ENCODE measurements at places on chromosomes 6 and 20.

DNA sequence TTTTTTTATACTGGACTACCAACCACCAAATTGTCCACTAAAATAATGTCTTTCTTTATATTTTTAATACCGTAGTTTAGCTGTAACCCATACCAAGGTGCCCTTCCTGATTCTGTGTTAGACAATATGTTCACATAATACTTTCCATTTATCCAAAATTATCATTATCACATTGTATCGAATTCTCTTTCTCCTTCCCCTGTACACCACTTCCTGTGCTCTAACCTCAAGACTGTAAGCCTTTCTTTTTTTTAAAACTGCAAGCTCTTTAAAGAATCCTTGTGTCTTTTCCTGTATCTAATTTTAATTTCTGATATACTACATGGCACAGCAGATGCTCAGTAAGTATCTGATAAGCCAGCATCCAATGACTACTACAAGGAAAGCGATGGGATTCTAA lies 917.5 kb downstream of the EYS start:
- no peak for DNase-seq

DNA sequence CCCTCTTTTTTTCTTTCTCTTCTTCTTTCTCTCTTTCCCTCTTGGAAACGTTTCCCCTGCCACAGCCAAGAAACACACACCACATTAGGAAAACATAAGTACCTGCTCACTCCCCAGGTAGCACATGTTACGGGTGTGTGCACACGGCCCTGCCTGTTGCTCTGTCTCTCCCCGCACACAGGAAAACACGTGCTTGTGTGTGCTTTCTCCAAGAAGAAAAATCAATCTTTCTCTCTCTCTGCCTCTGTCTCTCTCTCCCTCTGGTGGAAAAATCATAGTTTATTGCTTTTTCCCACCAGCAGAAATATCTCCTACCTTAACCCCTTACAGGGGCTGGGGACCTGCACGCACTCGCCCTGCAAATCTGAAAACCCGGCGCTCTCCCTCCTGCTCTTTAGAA lies 102.3 kb downstream of the EDN3 start:
- DNase-seq = no peak

DNA sequence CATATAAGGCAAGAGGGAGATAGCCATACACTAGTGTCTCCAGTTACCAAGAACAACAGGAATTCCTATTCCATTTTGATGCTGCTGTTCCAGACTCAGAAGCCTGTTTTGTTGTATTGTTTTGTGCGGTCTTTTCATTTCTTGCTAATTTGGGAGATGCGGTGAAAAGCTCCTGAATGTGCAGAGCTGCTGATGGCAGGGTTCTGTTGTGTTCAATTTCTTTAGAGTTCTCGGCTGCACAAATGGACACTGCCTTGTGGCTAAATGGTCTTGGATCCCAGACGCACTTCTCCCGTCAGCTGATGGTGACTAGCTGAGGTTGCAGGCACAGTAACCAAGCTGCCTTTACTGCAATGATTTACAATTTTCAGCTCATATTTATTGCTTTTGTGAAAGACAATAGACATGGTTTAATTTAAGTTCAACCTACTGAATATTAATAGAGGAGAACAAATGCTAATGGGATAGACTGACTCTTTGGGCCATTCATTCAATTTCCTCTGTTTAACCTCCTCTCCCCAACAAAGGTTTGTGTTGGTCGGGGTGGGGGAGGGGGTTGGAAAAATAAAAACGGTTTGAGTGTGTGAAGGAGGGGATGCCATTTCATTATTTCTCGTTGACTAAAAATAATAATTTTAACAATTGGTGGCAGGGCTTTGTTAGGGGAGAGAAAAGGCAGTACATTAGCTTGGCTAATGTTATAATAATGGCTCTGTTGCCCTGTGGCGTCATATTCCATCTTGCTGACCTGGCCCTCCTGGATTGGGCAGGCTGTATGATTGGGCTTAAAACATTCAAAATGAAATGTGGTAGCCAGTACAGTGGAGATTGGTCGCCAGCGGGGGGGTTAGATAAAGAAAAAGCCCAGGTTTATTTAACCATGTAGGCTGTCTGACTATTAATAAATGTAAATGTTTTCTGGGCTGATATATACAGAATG lies 159.5 kb downstream of the JARID2 start:
- DNase-seq = no peak

GRCh38 chr6:55825402-55826051 lies 49.9 kb downstream of the BMP5 start:
- no peak for DNase-seq
